ENCODE measurements at places on chromosomes 2 and 18.

GRCh38 chr2:69344305-69344704 is 42.7 kb downstream of the GFPT1 start:
- no peak for DNase-seq

DNA sequence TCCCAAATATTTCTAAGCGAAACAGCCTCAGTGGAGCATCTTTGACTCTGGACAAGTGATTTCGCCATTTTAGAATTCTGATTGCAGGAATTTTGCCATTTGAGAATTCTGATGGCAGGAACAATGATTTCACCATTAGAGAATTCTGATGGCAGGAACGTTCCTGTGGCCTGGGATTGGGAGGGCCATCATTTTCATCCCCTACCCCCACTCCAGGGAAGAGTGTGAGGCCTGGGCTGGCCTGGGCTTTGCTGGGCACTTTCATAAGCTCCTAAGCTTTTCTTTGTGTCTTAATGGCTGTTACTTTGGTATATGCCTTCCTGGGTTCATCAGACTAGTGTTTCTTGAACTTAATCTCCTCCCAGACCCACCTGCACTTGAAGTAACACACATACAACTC is 129.3 kb upstream of the EPAS1 start:
- no peak for DNase-seq

DNA sequence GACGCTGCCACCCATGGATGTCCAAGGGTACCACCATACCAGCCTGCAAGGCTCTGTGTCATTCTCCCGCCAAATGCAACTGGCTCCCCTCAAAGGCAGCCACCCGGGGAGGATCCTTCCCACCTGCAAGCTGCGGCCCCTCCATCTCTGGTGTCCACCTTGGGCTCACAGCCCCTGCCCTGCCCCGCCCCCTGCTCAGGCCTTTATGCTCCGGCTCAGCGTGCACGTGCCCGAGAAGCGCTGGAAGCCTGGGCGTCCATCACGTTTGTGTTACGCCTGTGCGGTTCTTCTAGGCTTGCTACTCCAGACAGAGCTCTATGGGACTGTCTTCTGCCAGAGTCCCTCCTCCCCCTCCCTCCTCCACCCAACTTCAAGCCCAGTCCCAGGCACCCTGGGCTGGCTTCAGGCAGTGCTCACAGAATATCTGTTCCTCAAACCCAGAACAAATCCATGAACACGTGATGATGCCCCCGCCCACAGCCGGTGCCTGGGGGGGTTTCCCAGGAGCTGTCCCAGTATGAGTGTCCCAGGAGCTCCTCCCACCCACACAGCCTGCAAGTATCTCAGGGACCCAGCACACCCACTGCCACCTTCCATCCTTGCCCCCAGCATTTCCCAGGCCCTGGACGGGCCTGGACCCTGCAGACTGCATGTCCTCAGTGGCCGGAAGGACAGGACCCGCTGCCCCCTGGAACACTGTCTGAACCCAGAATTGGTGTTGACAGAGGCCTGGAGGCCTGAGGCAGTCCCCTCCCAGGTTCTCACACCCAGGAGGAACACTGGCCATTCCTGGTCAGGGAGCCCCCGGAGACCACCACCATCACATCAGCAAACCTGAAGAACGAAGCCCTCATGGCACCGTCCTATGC is 30.3 kb downstream of the KIF1A start:
- DNase-seq: no peak

- no peak for DNase-seq
These were observed 21.9 kb upstream of the PPP1CB start for GRCh38 chr2:28729698-28730097.

DNA sequence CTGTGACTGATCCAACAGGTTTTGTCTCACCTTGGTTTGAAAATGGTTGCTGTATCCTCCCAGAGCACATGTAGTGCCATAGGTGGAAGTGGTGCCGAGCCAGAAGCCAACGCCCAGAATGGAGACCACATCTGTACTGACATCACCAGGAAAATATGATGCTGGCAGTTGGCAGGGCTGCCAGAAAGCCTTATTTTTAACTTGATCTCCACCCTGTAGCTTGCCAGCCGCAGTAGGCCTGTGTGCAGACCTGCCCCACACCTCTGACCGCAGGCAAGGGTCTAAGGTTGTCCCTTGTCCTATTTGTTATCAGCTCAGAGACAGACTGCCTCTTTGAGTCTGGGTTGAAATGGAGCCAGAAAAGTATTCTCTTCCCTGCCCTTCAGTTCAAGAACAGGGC is 123.5 kb upstream of the EML6 start:
- DNase-seq: no peak

DNA sequence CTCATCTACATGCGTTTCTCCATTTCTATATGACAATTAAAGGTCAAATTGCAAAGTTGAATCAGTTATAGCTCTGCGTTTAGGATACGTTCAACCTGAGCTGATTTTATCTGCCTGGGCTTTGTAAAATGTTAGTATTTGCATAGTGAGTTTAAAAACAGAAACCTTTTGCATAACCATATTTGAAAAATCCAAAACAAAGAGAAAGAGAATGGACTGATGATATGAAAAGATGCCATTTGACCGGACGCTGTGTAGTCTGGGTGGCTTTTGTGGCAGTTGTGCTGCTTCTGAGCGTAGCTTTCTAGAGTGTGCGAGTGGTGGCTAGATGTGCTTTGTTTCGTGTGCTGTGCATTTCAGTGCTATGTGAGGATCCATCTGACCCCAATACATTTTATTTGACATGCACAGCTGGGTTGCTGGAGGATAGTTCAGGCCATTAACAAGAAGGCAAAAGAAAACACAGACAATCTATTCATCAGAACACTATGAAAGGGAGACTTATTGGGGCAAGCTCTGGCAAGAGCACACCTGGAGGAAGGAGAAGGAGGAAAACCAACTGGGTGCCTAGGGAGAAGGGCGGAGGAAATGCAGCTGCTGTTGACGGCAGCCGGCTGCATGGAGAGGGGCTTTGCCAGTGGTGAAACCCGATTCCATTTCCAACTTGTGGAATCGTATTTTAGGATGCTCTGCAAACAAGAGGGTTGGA is 126.8 kb downstream of the ACOXL start:
- DNase-seq: no peak

DNA sequence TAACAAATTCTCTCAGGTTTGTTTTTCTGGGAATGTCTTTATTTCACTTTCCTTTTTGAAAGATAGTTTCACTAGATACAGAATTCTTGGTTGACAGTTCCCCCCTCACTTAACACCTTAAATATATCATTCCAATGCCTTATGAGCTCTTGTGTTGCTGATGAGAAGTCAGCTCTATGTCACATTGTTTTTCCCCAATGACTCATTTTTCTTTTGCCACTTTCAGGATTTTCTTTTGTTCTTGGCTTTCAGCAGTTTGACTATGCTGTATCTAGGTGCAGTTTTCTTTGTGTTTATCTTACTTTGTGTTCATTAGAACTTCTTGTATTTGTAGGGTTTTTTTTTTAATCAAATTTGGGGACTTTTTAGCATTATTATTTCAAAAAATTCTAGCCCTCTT is 5.6 kb upstream of the RALBP1 start:
- DNase-seq: no peak

- no peak for DNase-seq
These were observed 11.1 kb downstream of the OBSL1 start for GRCh38 chr2:219560037-219560892.

DNA sequence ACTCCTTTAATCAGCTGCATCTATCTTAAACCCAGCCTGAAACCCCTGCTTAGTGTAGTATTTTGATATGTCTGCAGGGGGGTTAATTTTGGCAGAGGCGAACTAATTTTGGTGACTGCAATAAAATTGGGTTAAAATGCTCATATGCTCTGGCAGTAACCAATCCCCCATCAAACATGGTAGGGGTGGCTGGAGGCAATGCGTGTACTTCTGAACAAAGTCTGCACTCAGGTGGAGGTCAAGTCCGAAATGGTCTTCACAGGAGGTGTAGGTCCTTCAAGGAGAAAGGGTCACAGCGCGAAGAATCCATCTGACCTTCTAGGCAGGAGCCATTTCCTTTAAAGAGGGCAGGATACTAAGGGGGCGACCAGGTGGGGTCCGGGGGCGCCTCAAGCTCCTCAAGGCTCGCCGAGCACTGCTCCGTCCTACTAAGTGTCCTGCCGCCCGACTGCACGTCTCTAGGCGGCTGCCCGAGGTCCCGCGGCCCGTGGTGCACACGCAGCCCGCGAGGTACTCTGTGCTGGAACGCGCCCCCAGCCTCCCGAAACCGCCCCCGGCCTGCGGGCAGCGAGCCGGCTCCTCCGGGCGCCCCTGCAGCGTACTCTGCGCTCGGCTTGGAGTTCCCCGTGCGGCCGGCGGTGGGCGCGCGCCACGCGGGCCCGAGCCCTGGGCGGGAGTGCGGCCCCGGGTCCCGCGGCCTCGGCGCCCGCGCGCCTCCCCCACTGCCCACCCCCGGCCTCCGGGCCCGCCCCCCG is 1.7 kb upstream of the LDLRAD4 start:
- no peak for DNase-seq

- no peak for DNase-seq
These were observed 108.9 kb upstream of the IL1R2 start for GRCh38 chr2:101882769-101883307.

DNA sequence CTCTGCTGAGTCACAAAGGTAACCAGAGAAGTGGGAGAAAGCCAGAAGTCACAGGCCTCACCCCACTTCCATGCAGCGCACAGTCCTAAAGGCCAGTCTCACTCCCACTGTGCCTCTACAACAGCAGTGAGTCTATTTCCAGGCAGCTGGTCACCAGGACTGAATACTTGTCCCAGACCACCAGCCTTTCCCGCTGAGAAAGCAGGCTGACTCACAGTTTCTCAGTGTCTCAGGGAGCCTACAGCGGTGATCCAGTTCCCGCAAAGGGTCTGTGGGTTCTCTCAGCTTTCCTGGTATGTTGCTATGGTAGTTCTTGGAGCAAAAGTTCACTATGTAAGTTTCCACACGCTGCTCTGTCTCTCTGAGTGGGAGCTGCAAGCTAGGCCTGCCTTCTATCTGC is 622.5 kb downstream of the RNF144A start:
- DNase-seq: peak; percentile 59

- DNase-seq: no peak
These were observed 20.9 kb downstream of the NETO1 start for GRCh38 chr18:72846736-72847533.

DNA sequence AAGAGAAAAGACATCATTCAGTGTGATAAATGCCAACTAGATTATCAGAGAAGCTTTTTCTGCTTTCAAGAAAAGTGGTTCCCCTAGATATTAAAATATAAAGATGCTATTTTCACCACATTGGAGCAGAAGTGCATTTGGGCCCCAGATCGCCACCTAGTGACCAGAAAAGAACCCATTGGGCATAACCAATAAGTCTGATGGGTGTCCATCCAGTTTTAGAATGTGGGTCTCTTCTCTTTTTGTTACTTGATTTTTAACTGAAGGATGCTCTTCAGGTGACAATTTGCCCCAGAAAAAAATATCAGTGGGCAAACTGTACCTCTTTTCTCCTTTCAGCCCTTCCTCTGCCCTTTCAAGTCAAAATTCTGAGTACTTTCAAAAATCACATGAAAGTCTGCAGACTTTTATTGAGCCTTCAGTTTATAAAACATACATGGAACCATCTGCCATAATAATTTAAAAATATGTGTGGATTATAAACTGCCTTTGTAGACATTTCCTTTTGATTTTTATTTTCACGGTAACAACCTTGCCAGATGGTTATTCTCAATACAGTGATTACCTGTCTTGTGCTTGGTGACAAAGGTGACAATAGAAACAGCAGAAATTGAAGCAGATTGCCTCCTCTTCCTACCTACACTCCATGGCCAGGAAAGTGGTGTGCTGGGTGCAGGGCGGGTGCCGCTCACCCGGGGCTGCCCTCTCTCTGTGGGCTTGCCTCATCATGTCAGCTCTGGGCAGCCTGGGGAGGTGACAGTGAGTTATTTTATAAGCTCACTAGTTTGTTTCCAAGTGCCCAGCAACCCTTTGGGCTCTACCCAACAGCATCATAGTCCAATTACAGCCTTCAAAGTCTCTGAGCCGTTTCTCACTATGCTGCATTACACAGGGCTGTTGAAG is 124.5 kb downstream of the DCDC2C start:
- peak; percentile 1 for DNase-seq

- no peak for DNase-seq
These were observed 86.0 kb downstream of the MAPRE2 start for GRCh38 chr18:35127201-35127600.

DNA sequence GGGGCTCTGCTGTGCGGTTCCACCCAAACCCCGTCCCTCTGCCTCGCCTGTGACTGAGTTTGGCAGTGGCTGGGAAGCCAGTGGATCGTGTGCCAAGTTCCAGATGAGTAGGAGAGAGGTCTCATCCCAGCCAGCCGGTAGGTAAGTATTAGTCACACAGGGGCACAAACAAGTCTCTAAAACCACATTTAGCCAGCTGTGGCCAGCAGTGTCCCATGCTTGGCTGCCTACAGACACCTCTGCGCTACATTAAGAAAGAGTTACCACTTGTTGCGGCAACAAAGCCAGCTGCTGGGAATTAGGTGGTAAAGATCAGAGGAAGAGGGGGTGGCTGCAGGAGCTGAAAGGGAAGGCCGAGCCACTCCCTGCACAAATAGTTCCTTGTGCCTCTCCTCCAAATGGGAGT is 81.2 kb downstream of the GATA6 start:
- no peak for DNase-seq

- DNase-seq: no peak
These were observed 179.6 kb upstream of the ALKAL2 start for GRCh38 chr2:467543-467891.

DNA sequence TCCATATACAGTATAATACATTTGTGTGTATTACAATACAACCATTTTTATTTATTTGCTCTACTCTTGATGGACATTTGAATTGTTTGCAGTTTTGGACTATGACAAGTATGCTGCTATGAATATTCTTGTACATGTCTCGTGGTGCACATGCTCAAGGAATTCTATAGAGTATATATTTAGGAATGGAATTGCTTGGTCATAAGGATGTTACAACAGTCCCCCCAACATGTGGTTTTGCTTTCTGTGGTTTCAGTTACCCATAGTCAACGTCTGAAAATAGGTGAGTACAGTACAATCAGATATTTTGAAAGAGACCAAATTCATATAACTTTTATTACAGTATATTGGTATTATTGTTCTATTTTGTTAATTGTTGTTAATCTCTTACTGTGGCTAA is 24.1 kb upstream of the PLEKHM3 start:
- DNase-seq: no peak

GRCh38 chr2:161580426-161580825 is 43.8 kb upstream of the SLC4A10 start:
- DNase-seq: no peak

DNA sequence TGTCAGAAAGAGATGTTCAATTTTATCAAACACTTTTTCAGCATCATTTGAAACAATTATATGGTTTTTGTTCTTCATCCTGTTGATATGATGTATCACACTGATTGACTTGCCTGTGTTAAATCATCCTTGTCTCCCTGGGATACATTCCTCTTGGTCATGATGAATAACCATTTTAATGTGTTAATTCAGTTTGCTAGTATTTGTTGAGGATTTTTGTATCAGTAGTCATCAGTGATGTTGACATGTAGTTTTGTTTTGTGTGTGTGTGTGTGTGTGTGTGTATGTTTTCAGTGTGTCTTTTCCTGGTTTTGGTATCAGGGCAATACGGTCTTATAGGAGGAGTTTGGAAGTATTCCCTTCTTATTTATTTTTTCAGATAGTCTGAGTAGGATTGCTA is 325.4 kb downstream of the ZNF804A start:
- no peak for DNase-seq

- DNase-seq: peak; percentile 57
These were observed 68.8 kb downstream of the LTBP1 start for GRCh38 chr2:33015421-33016142.
